GM12878 (cell line): ENCODE measurements at places on chromosomes 11 and 22. TPM values are rescaled to one million over a fixed set of nuclear protein-coding genes. Genes with fewer than 3 reads are reported as not detected.

Gene PPP1CA
- total RNA-seq = 265 and 269 TPM in 2 replicates

Gene TMEM132A
- 16.0 and 25.0 TPM in 2 replicates for total RNA-seq

Gene BEST1
- total RNA-seq = 0.08 and 0.13 TPM in 2 replicates

Gene ALDH3B2
- total RNA-seq = not detected in 2 replicates

Gene MYO7A
- 0.21 and 0.24 TPM in 2 replicates for total RNA-seq

Gene TMEM191B
- 0.48 and 2.2 TPM in 2 replicates for total RNA-seq

DNA sequence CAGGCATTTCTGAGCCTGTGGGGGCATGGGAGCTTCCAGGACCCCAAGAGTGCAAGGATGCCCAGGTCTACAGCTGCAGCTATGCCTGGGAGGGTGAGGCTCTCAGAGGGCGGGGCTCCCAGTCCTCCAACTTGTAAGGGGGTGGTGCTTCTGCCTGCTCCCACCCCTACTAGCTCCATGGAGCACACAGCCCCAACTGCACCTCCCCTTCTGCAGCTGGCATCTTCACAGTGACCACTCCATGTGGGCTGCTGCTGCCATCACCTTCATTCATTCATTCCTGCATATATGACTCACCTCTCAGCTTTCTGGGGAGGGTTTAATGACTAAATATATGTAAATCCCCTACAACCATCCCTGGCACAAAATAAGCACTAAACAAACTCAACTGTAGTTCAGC is 43.8 kb downstream of the CHST1 start:
- no peak overlapping the region for H3K4me3 ChIP-seq
- H3K4me1 ChIP-seq = no peaks in the 10 kb centered on the region
- no peak for DNase-seq
- H3K36me3 ChIP-seq = no peaks in the 10 kb centered on the region

DNA sequence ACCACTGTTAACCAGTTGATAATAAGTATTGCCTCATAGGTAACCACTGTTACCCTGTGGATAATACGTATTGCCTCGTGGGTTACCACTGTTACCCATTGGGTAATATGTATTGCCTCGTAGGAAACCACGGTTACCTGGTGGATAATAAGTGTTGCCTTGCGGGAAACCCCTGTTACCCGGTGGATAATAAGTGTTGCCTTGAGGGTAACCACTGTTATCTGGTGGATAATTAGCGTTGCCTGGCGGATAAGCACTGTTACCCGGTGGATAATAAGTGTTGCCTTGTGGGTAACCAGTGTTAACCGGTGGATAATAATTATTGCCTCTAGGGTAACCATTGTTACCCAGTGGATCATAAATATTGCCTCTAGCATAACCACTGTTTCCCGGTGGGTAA is 27.3 kb upstream of the NXPE4 start:
- H3K36me3 ChIP-seq = no peaks in the 10 kb centered on the region
- H3K4me3 ChIP-seq = no peak overlapping the region
- H3K4me1 ChIP-seq = no peaks in the 10 kb centered on the region
- no peak for DNase-seq
- no peak overlapping the region for H3K27ac ChIP-seq

DNA sequence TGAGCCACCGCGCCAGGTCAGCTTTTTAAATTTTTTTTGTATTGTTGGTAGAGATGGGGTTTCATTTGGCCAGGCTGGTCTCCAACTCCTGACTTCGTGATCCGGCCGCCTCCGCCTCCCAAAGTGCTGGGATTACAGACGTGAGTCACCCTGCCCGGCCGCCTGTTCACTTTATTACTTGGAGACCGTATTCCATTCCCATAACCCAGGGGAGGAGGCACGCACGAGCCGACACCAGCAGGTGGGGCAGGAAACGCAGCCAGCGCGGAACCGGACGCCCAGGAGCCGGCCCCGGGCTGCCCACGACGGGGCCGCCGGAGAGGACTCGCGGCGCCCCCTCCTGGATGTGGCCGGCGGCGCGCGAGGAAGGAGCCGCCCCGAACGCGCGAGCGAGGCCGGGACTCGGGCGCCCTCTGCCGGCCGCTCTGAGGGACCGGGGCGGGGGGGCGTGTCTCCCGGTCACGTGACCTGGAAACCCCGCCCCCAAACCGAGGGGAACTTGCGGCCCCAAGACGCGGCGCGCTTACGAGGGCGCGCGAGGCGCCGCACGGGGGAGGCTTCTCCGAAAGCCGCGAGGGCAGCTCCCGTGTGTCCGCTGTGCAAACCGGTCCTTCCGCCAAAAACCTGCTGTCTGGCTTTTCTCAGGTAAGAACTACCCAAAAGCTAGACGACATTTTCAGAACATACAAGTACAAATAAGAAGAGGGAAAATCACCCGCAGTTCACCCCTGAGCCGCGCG is 11.6 kb upstream of the RNH1 start:
- DNase-seq = no peak
- peaks cover 3% of the 10 kb centered on the region; the same call in 1 of the 2 replicates for H3K4me1 ChIP-seq
- no peak overlapping the region; the same call in 1 of the 2 replicates for H3K4me3 ChIP-seq
- no peaks in the 10 kb centered on the region for H3K36me3 ChIP-seq
- H3K27ac ChIP-seq = no peak overlapping the region

DNA sequence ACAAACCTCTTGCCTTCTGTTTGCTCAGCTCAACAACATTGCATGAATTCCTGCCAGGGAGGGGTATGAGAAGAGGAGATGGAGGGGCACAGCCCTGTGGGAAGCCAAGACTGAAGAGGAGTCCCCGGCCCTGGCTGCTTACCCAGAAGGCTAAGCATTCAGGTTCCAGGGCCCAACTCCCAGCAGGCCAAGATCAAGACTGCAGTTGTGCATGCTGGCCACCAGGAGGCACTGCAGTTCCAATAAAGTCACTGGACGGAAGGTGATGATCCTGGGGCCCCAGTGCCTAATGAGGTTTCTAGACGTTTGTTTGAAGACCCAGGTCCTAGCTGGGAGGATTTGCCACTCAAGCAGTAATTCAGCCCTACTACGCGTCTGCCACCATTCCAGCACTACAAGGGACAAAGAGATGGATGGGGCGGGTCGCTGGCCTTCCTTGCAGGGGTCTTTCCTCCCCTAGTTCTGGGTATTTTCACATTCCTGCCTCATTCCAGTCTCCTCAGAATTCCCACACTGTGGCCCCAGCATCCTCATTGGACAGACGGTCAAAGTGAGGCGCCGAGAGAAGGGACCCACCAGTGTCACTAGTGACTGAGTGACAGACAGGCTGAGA is 23.6 kb downstream of the ALX4 start:
- H3K36me3 ChIP-seq = no peaks in the 10 kb centered on the region
- DNase-seq = peak; percentile 2
- H3K27ac ChIP-seq = no peak overlapping the region
- H3K4me1 ChIP-seq = no peaks in the 10 kb centered on the region
- no peaks in the 10 kb centered on the region; the same call in 1 of the 2 replicates for H3K27me3 ChIP-seq
- H3K4me3 ChIP-seq = no peak overlapping the region

GRCh38 chr11:113436672-113437252 is 38.4 kb downstream of the DRD2 start:
- DNase-seq = no peak
- no peak overlapping the region for H3K27ac ChIP-seq
- H3K27me3 ChIP-seq = peaks cover 2% of the 10 kb centered on the region; the same call in 1 of the 2 replicates
- no peaks in the 10 kb centered on the region for H3K4me1 ChIP-seq
- H3K4me3 ChIP-seq = no peak overlapping the region
- no peaks in the 10 kb centered on the region for H3K36me3 ChIP-seq

- no peaks in the 10 kb centered on the region; the same call in 1 of the 2 replicates for H3K36me3 ChIP-seq
- H3K27ac ChIP-seq = peak within 1 kb of the TSS; percentile 97
- peaks cover 28% of the 10 kb centered on the region for H3K4me1 ChIP-seq
- peak within 1 kb of the TSS; percentile 94 for H3K4me3 ChIP-seq
- DNase-seq = peak; percentile 61
Observed at GRCh38 chr11:60951904-60952741, at the start of gene SLC15A3. TSS of gene SLC15A3 (minus strand) at chr11:60952176. CDS start at chr11:60951551, 625 bp downstream.

- DNase-seq = no peak
- H3K27me3 ChIP-seq = no peaks in the 10 kb centered on the region
- no peaks in the 10 kb centered on the region for H3K36me3 ChIP-seq
- no peaks in the 10 kb centered on the region for H3K4me1 ChIP-seq
Observed at GRCh38 chr22:45460288-45461109, 42.2 kb upstream of the FBLN1 start.

GRCh38 chr11:121643479-121644186 is 190.9 kb upstream of the SORL1-AS1 start:
- no peaks in the 10 kb centered on the region for H3K4me1 ChIP-seq
- no peaks in the 10 kb centered on the region for H3K27me3 ChIP-seq
- H3K4me3 ChIP-seq = no peak overlapping the region
- no peak overlapping the region for H3K27ac ChIP-seq
- no peak for DNase-seq

DNA sequence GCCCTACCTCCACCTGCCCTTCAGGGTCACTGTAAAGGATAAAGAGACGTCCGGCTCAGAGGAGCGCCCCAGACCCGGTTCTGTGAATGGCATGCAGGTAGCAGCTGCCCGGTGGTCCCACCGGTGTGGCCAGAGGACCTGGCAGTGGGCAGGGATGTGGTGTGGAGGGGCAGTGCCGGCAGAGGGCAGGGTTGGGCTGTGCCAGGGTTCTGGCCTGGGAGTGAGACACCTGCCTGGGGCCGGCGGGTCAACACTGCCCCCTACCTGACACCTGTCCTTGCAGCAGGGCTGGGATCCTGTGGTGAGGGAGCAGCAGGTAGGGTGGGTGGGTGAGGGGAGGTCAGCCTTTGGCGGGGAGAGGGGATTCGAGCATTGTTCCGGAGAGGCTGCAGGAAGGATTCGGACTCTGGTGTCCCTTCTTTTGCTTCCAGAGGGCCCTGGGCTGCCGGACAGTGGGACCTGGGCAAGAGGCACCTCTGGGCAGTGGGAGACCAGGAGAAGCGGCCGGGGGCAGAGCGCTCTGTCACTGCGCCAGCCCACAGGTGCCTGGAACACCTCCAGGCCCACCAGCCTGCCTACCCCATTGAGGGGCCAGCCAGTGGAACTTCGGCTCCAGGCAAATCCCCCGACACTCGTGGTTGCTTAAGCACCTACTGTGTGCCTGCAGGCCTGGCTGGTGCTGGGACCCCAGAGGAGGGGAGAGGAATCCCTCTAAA is 1.6 kb upstream of the PHLDA2 start:
- peaks cover 3% of the 10 kb centered on the region for H3K27me3 ChIP-seq
- no peaks in the 10 kb centered on the region for H3K36me3 ChIP-seq
- H3K4me3 ChIP-seq = peak overlapping the region; percentile 62; the same call in 1 of the 2 replicates
- DNase-seq = peak; percentile 16

DNA sequence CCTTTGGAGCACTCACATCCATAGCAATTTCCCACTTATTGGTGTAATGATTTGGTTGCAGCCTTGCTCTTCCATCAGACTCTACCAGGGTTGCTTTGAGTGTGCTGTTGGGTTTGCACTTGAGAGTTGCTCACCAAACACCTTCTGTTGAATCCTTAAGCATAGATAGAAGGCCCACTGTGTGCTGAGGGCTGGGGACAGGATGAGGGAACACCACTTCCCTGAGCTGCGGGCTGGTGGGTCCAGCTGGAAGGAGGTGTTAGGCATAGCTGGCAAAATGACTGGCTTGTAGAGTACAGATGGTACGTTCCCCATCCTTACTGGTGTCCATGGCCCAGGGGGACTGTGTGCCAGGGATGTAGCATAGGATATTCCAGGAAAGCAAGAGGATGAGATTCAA is 3.9 kb downstream of the PRDM11 start:
- H3K36me3 ChIP-seq = no peaks in the 10 kb centered on the region
- H3K27ac ChIP-seq = no peak overlapping the region
- peaks cover 2% of the 10 kb centered on the region; the same call in 1 of the 2 replicates for H3K27me3 ChIP-seq
- no peaks in the 10 kb centered on the region; the same call in 1 of the 2 replicates for H3K4me1 ChIP-seq
- no peak overlapping the region for H3K4me3 ChIP-seq
- no peak for DNase-seq

DNA sequence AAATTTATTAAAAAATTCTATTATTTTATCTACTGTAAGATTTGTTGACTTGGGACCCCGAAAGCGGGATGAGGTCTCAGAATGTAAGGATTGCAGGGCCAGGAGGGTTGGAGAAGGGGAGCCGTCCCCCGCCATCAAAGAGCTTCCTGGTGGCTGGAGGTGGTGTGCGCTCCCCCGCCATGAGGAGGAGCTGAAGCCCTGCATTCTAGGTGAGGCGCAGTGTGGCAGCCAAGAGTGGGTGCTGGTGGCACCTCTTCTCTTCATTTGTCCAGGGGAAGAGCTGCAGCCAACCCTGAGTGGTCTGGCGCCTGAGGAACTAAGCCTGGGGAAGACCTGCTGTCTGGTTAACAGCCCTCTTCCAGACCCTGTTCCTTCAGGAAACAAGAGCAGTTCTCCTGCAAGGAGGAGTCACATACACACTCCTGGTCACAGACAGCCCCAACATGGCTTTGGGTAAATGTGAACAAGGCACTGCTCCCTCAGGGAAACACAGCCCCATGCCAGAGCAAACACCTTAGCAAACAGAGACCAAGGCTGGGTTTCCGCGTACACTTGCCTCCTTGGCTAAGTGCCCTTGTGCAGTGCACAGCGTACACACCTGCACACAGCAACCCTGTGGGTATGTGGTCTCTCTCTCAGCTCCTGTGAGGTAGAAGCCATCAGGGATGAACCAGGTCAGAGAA is 17.3 kb downstream of the RTN4RL2 start:
- no peak overlapping the region for H3K4me3 ChIP-seq
- H3K4me1 ChIP-seq = peaks cover 24% of the 10 kb centered on the region
- H3K27me3 ChIP-seq = no peaks in the 10 kb centered on the region
- no peak overlapping the region for H3K27ac ChIP-seq
- no peaks in the 10 kb centered on the region for H3K36me3 ChIP-seq

- H3K36me3 ChIP-seq = no peaks in the 10 kb centered on the region
- no peaks in the 10 kb centered on the region for H3K4me1 ChIP-seq
- DNase-seq = no peak
- H3K27ac ChIP-seq = no peak overlapping the region
- no peak overlapping the region for H3K4me3 ChIP-seq
Observed at GRCh38 chr22:47281126-47282106, 519.0 kb downstream of the TBC1D22A start.

DNA sequence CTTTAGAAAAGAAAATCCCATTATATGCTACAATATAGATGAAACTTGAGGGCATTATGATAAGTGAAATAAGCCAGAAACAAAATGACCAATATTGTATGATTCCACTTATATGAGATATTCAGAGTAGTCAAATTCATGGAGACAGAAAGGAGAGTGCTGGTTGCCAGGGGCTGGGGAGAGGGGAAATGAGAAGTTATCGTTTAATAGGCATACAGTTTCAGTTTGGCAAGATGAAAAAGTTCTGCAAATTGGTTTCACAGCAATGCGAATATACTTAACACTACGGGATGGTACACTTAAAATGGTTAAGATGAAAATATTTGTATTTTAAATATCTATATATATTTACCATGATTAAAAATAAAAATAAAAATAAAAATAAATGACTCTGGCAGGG is 31.1 kb upstream of the RDX start:
- no peak for DNase-seq
- H3K4me3 ChIP-seq = peak overlapping the region; percentile 64
- H3K27me3 ChIP-seq = no peaks in the 10 kb centered on the region
- peaks cover 8% of the 10 kb centered on the region; the same call in 1 of the 2 replicates for H3K4me1 ChIP-seq

DNA sequence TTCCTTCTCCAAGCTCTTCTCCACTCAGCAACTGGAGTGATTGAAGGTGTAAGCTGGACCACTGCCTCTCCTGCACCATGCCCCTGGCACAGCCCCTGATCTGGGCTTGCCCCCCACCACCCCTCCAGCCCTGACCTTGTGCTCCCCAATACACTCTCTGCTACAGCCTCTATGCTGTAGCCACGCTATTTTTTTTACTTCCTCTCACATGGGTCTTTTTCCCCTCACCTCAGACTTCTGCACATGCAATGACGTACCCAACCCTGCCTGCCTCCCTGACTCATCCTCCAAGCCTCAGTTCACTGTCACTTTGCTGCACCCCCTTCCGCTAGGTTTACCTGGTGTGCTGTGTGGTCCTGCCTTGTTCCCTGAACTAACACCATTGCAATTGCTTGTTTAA is 9.0 kb downstream of the CSNK2A3 start:
- no peak overlapping the region for H3K4me3 ChIP-seq
- H3K4me1 ChIP-seq = no peaks in the 10 kb centered on the region
